NCI-H1048 (cell line): ENCODE measurements at places on chromosomes 1 and 21.
A peak's percentile ranks its signal among the peaks of the same experiment; 100 is the strongest.

- no peak for DNase-seq
Measured at GRCh38 chr1:78003070-78003746, 1.5 kb upstream of the DNAJB4 start.

- DNase-seq, result no peak
Measured at GRCh38 chr21:42508371-42508770, 5.3 kb upstream of the SLC37A1 start.

DNA sequence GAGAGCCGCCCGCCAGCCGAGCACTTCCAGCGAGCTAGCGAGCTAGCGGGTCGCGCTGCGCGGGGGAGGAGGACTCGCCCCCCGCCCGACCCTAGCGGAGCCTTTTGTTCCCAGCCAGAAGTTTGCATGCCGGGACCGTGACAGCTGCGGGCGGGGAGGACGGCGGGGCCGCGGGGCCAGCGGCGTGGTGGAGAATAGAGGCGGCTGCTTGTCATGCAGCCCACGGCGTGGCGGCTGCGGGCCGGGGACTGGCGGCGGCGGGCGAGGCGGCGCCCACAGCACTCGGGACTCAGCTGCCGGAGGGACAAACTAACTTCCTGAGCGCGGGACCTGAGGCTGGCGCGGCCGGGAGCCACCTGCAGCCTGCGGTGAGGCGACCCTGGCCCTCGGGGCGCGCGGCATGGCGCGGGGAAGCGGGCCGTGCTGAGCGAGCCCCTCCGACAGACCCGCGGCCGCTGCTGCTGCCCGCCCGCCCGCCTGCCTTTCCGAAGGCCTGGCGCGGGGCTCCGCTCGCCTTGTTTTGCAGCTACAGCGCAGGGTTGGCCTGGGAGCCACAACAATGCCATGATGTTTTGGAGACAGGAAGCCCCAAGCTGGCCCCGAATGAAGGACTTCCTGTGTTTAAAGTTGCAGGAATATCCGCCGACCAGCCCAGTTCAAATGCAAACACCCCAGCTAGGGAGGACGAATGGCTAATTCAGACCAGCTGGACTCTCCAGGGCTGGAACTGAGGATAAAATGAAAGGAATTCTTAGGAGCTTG, 82.2 kb upstream of the BMP8A start:
- no peak for DNase-seq

GRCh38 chr1:6307099-6307498, 46.2 kb upstream of the GPR153 start:
- DNase-seq, result no peak

DNA sequence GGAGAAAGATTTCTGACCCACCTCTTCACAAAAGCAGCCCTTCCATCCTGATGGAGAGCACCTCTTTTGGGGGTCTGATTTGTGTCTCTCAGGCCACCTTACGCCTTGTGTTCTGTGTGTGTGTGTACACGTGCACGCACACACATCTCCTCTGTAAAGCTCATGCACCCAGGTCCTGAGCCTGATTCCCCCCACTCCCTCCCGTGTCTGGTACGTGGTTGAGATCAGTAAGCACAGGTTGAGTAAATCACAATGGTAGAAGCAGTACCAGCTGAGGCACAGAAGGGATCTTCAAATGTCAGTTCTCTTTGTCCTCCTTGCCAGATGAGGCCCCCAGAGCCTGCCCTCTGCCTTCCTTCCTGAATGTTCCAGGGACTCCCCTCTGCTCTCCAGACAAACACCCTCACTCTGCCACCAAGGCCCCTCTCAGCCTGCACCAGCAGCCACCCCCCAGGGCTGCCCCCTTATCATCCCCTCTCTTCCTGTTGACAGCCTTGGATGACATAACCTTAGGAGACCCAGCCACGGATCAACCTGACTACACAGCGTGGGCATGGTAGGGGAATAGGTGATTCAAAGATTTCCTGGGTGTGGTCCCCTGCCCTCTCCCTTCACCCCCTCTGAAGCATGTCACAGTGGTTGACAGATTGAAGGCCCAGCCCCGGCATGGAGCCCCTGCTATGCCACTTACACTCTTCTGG, 112.8 kb downstream of the HIVEP3 start:
- DNase-seq, result no peak

GRCh38 chr1:179831225-179831624, 46.4 kb downstream of the TOR1AIP2 start:
- no peak for DNase-seq

- DNase-seq, result no peak
Measured at GRCh38 chr1:9996624-9997582, at the start of gene RBP7. RBP7 (plus strand) TSS chr1:9997228; CDS start chr1:9997259, 31 bp downstream.

DNA sequence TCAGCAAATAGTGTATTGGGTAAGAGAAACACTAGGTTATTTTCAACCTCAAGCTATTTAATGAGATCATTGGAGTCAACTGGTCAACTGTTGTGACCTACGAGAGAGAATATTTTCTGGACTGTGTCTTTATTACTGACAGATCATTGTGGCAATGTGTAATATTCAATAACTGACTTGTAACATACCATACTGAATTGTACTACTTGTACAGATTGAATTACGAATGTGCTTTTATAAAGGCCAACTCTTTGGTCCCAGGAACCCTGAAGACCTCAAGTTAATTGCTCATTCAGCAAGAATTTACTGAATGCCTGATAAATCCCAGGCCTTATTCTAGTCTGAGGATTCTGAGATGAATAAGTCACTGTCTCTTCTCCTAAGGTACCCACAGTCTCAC, 56.1 kb upstream of the CAMK1G start:
- no peak for DNase-seq

GRCh38 chr1:72221811-72222210, 60.5 kb downstream of the NEGR1 start:
- no peak for DNase-seq

DNA sequence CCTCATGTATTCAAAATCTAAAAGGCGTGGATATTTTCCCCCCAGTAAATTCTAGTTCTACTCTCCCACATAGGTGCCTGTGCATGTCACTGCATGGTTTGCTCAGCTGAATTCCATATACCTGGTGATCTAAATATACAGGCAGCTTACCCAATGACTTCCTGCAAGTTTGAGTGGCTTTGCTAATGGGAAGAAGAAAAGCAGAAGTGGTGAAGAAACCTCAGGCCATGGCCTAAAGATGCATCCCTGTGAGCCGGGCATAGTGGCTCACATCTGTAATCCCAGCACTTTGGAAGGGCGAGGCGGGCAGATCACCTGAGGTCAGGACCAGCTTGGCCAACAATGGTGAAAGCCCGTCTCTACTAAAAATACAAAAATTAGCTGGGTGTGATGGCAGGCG, 11.5 kb downstream of the SLC44A3 start:
- DNase-seq, result no peak

DNA sequence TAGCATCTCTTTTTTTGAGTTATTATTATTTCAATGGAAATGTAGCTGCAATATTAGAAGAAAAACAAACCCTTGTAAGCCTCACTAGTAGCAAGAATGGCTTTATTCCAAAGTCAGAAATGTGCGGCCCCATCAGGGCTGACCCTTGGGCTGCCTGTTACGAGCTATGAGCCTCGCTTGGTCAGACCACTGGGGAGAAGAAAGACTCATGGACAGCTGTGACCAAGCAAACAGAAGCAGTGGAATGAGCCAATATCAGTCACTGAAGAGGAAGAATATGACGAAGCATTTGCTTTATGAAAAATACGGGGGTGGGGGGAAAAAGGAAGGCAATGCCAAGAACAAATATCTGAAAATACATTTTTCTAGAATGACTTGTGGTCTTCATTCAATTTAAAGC, 504.5 kb downstream of the LMO4 start:
- no peak for DNase-seq

DNA sequence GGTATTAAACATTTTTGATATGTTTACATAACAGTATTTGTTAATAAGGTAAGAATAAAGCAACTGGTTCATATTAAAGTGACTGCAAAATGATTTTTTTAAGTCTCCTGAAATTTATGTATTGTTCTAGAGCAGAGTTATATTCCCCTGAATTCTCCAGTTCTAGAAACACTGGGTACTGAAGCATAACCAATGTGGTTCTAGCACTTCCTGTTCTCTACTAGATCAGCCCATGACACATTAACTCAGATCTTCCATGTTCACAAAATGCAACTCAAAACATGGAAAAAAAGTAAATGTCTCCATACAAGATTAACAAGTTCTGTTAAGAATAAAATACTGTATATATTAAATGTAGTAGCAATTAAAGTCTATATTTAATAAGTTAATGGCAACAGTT, 3.9 kb downstream of the NEGR1 start:
- no peak for DNase-seq

- DNase-seq, result no peak
Measured at GRCh38 chr1:169426174-169426705, 1.0 kb downstream of the CCDC181 start.

DNA sequence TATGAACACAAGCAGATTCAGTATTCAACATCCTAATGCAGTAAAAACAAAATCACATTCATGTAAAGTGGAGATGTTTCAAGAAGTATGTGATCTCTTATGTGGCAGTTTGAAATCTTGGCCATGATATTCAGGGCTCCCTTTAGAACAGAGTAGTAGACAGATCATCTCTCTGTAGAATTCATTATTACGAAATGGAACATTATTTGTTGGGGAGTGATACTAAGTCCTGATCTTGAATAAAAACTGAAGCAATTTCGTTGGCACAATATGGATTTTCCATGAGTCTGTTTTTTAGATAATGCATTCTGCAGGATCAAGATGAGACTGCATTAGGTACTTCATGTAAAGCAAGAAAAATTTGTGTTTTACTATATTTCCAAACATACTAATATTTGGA, 264.4 kb upstream of the NRIP1 start:
- no peak for DNase-seq

DNA sequence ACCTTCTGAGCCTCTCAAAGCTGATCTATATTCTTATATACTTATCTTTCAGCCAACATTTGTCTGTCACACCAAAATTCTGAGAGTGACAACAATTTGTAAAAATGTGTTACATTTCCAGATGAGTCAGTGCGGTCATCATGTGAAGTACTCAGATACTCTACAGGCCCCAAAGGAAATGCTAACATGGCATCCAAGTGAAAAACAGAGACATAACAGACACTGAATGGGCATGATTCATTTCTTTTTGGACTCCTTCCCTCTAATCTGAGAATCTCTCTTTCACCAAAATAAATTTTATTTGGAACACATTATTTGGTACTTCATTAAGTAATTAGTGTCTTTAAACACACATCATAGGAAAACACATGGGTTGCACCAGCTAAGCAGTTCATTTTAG, 96.6 kb downstream of the SLC44A5 start:
- DNase-seq, result no peak

GRCh38 chr1:162706606-162707005, 74.3 kb downstream of the DDR2 start:
- DNase-seq, result no peak

DNA sequence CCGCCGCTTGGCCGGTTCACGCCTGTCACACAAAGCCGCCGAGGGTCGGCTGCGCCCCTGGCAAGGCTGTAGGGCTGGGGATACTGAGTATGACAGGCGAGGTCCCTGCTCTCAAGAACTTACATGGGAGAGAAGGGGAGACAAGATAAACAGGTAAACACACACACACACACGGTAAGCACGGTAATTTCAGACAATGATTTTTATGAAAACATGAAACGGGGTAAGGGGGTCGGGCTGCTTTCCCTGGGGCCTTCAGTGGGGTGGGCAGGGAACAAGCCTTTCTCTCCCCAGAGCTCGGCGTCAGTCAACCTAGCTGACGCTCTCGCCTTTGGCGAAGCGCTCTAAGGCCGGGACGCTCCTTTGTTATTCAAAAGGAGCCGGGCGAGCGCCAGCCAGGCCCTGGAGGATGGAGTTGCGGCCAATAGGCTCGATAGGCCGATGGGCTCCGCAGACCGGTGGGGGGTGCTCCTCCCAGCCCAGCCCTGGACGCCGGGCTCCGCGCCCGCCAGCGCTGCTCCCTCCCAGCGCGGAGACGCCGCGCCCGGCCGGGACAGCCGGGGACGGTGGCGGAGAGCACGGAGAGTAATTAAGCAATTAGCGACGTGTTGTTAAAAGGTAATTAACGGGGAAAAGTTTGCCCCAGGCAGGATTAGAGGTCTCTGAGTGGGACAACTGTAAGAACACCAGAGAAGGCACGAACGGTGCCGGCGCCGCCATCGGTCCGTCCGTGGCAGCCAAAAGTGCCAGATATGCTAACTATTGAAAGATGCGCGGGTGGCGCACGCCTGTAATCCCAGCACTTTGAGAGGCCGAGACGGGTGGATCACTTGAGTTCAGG, 950 bp upstream of the INKA2 start:
- no peak for DNase-seq

DNA sequence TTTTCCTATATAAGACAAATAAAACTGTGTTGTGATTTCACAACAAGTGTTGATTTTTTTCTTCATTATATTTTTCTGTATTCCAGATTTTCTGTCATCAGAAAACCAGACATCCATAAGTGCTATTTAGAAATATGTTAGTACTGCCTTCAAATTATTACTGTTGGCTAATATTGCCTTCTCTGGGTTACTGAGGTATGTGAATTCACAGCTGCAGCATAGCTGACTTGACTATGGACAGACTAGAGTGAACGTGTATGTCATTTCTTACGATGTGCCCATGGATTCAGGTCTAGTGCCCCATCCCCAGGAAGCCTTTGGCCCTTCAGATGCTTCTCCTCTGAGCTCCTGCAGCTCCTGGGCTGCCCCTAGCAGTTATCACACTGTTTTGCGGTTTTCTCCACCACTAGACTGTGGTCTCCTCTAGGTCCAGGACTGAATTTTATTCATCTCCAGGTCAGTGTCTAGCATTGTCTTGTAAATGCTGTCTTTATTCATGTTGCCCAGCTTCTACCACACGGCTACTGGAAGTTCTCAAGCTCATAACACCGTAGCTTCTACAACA, 118.5 kb downstream of the FGGY start:
- DNase-seq, result no peak

- peak; percentile 47 for DNase-seq
Measured at GRCh38 chr1:192807211-192808162, 1.4 kb upstream of the RGS2 start.

DNA sequence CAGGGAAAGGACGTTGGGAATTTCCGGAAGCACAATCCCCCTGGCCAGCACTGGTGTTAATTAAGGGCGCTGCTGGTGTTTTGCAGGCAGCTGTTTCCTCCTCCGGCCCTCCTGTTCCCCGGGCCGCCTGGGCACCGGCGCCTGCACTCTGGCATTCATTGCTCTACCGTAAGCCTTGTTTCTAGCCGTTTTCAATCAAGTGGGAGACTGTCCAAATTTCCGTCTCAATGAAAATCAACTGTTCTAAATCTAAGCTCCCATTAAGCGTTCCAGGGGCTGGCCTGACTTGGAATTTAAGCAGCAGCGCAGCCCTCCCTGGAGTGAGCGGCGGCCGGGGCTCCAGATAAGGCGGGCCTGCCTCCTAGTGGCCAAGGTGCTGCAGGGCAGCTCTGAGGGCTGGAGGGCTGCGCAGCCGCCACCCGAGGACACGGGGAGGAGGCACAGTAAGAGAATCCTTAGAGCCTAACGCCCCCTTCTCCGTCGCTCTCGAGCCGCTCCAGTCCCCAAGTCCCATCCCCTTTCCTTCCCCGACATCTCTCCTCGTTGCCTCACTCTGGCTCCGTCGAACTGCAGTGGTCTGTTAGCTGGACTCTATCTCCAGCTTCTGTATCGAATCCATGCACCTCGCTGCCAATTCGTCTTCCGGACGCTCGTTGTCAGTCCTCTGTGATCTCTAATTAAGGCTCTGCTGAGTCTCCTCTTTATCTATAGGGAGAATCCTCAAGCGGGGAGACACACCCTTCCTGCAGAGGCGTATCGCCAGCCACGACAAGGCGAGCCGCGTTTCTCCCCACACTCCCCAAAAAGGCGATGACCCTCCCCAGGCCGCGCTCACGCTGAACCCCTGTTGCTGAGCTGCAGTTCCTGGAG, 57.8 kb upstream of the LRRC8D start:
- peak; percentile 40 for DNase-seq
